Stimulated activated CD8-positive, alpha-beta memory T cell treated with anti-CD3 and anti-CD28 coated beads, Interleukin-15, amount 100 ng/mL, for 24 hours (primary cell): ENCODE measurements at places on chromosomes 2 and 18.

DNA sequence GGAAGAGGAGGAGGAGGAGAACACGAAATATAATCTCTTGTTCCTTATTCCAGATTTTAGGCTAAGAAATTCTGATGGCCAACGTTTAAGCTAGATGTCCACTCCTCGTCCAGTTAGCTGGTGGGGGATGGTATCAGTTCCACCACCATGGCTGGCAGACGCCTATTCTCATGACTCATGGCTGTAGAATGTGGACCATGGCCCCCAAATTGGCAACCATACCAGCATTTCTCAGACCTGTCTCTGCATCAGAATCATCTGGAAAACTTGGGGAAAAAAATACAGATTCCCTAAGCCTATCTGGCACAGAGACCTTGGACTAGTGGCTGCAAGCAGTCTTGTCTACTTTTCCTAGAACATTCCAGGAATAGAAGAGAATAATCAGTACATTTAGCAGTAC is 267.7 kb upstream of the SIX2 start:
- no peak for DNase-seq

GRCh38 chr2:238107525-238108422 is 7.6 kb downstream of the ESPNL start:
- no peak for DNase-seq

DNA sequence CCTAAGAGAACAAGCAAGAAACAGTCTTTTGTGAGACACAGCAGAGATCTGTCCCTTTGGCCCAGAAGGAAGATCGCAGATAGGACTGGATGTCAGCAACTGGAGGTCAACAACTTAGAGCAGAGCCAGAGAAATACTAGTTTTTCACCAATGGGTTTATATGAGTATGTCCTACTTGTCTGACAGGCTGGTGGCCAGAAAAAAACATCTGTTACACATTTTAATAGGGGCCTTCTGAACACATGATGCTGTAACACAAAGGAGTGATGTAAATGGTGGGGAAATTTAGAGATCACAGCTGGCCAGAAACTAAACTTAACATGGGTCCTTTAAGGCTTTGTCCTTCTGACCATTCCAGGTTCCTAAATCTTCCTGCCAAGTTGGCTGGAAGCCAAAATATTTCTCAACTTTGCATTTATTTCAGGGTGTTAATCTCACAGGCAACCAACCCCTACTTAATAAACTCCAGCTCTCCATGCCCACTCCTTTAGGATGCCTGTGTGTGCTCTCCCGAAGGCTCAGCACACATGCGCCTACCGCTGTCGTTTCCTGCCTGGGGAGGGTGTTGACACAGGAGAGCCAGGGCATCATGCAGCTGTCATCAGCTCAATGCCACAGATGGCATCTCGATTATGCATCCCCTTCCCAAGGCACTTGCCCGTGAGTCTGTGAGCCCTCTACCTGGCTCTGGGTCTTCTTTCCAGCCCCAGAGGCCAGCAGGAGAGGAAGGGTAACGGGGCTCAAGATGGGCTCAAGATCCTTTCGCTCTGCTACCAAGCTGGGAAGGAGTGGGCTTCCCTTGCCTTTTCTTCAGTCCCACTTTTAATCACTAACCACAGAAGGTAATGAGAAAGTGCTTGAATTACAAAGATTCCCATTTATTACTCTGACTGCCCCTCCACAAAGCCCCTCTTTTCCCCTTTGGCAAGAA is 252.5 kb downstream of the ETAA1 start:
- no peak for DNase-seq

DNA sequence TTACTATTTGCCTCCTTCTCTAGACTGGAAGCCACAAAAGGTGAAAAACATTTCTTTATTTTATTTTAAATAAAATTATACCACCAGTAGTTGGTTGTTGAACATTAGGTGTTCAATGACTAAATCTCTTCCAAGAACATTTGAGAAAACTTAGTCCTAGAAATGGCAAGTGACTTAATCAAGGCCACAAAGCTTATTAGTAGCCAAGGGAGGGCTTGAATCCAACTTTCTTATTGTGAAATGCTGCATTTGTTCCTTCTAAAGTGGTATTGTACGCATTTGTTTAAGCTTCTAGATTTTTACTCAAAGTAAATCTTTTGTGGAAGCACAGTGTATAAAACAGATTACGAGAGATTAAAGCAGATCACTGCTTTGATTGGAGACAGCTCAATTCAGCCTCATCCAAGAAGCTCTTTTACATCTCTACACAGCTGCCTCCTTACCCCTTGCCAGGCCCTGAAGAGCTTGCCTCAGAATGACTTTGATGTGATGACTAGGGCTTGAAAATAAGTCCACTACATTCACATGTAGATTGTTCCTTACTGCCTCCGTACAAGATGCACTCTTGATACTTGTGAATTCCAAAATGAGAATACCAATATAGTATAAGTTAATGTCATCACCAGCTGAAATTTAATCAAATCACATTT is 244.8 kb downstream of the XIRP2 start:
- no peak for DNase-seq

DNA sequence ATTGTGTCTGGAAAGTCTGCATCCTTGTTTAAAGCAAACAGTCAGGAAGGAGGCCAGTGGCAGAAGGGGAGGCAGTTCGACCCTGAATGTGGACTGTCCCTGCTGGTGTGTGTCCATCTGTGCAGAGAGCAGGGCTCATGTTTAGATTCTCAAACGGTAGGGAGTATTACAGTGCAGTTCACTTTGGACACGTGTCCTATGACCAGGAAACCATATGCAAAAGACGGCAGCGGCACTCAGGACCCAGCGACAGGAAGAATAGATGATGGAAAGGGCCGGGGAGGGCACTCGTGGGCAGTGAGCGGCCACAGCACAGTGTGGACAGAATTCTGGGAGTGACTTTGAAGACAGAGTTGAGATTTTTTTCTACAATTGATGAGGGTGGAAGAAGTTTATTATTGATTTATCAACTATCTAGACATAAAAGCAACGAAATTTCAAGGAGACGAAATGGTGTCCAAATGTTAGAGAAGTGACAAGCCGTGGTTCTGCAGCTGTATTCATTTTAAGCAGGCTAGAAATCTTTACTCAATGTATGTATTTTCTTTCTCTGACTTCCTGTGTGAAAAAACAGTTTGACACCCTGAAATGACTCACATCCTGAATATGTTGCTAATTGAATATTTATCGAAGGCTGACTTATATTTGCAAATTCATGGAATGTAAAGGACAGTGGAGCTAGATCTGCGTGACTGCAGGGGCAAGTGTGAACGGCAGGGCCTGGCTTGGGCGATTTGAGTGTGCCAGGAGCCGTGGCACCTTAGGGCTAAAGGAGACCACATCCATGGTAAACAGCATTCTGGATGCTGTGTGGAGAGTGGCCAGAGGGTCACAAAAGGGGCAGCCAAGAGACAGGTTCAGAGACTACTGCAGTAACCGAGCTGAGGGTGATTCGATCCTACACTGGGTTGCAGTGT is 214.2 kb downstream of the PTGR3 start:
- peak; percentile 13 for DNase-seq

GRCh38 chr2:82282111-82282882 is 1977.7 kb upstream of the LRRTM1 start:
- DNase-seq: no peak

GRCh38 chr2:3143602-3144001 is 234.0 kb downstream of the EIPR1 start:
- DNase-seq: no peak

DNA sequence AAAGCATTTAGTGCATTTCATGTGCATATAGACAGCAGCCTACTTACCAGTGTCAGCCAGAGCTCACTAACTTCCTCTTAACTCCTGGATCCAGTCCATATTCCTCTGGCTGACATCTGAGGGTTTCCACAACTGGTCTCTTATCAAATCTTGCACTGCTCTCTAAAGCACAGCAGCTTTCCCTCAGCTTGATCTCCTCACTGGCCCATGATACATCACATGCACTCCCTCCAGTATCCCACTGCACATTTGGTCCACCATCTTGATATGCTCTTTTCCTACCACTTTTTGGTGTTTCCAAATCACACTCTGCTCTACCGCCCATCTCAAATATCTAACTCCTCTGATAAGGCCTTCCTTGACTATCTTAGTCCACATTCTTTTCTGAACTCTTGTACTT is 105.0 kb upstream of the ZFP36L2 start:
- no peak for DNase-seq

GRCh38 chr2:150916467-150917396 is 344.9 kb downstream of the RBM43 start:
- no peak for DNase-seq

DNA sequence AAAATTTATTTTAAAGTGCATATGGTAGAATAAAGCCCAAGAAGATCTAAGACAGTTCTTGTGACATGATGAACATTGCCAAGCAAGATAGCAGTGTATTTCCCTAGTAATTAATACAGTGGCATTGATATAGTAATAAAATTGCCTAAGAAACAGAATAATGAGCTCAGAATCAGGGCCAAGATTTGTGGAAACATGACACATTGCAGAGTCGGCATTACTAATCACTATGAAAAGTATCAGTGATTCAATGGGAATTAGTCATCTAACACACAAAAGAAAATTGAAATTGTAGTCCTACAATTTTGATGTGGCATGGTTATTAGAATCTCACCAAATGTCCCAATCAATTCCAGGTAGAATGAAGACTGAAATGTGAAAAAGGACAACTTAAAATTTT is 243.0 kb upstream of the CYRIA start:
- DNase-seq: no peak

DNA sequence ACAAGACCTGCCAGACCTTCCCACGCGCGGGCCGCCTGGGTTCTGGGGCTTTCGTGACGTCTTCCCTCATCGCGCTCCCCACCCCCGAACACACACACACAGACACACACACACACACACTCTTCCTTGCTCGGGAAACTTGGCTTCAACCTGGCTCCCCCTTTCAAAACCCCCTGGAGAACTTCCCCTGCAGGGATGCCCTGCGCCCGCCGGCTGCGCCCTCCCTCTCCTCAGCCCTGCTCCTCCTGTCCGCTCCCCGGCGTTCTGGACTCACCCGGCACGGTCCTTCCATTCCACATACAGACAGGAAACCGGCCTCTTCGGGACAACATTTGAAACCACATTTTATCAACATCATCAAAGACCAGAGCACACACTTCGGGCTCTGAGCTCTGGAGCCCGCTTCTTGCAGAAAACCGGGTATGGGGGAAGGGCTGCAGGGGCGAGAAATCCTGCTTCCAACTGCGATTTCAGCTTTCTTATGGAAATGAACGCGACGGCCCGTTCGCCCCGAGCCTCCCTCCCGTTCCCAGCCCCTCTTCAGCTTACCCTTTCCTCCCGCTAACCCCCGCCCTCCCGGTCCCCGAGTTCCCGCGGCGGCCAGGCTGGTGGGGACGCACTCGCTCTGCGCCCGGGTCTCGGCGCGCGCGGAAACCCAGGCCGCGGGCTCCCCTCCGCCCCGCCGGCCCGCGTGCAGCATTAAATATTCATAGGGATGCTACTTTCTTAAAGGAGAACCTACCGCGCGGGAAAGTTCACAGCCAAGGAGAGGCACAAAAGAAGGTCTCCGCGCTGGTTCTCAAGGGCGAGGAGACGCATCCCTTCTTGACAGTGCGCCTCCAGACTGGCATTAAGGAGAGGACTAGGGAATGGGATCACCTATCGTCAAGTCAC is 18.3 kb downstream of the POU3F3 start:
- no peak for DNase-seq

DNA sequence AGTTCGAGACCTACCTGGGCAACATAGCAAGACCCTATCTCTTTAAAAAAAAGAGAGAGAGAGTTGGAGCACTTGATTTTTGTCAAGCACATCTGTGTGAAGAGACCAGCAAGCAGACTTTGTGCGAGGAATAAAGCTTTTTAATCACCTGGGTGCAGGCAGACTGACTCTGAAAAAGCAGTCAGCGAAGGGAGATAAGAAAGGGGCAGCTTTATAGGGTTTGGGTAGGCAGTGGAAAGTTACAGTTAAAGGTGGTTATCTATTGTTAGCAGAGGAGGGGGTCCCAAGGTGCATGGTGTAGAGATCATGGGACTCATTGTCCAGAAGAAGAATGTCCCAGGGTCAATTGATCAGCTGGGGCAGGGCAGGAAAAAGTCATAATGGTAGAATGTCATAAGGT is 34.4 kb downstream of the NCL start:
- no peak for DNase-seq

DNA sequence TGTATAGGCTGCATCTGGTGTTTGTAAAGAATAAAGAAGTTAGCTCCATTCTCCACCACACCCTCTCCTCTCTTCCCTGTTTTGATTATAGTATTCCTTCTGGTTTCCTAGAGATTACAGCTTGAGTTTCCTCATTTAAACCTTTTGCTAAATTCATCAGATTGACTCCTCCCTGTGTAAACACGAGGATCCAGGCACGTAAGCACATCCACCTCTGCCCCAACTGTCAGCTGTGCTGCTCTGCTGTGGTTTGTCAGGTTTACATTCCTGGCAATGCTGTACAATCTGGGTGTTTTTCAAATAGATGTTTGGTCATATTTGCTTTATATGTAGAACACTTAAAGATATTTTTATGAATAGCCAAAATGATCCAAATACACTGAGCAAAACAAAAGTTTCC is 302.8 kb downstream of the PTGR3 start:
- no peak for DNase-seq

GRCh38 chr2:223055140-223055539 is 3.1 kb downstream of the KCNE4 start:
- no peak for DNase-seq

- no peak for DNase-seq
These were observed 227.5 kb upstream of the SMAD2 start for GRCh38 chr18:48157956-48158355.

DNA sequence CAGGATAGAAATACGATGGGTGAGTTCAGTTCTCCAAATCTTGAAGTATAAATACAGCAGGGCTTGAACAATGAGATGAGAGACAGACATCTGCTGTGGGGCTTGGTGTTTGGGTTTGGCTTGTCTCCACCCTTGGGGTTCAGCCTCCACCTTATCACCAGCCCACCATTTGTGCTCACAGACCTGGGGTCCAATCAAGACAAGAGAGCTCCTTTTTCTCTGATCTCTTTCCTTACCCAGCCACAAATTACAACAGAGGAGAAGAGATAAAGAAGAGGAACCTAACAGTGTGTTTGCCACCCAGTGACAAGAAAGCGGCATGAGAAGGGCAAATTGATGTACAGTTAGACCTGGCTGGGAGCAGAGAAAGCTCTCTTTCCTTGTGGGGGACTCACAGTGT is 204.5 kb upstream of the CXCR4 start:
- DNase-seq: no peak

GRCh38 chr2:11174222-11174621 is 19.0 kb downstream of the SLC66A3 start:
- DNase-seq: no peak

DNA sequence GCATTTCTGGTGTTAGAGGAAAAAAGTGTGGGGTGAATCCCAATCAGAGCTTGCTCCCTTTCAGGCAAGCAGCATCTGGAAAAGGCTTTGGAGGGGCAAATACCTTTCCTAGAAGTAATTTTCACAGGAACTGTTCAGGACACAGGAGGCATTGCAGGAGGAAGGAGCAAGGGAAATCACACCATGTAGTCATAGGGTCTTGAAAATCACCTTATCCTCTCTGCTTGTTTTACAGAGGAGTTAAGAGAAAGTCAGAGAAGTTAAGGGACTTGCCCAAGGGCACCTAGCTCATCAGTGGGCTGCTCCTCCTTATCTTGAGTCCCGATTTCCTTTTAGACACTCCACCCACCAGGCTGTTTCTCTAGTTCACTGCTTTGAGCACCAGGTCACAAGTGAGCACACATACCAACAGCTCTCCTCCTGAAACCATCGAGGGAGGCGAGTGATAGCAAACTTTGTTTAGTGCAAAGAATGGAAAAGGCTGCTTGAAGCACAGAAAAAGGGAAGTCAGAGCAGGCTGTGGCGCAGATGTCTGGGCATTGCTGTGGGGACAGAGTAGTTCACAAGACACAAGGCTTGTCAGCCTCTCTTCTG is 89.2 kb upstream of the CXCR4 start:
- no peak for DNase-seq
